AG09309 (cell line): ENCODE measurements at places on chromosomes 1 and 21.

GRCh38 chr1:7516341-7516740 lies 254.8 kb upstream of the VAMP3 start:
- no peak for DNase-seq

DNA sequence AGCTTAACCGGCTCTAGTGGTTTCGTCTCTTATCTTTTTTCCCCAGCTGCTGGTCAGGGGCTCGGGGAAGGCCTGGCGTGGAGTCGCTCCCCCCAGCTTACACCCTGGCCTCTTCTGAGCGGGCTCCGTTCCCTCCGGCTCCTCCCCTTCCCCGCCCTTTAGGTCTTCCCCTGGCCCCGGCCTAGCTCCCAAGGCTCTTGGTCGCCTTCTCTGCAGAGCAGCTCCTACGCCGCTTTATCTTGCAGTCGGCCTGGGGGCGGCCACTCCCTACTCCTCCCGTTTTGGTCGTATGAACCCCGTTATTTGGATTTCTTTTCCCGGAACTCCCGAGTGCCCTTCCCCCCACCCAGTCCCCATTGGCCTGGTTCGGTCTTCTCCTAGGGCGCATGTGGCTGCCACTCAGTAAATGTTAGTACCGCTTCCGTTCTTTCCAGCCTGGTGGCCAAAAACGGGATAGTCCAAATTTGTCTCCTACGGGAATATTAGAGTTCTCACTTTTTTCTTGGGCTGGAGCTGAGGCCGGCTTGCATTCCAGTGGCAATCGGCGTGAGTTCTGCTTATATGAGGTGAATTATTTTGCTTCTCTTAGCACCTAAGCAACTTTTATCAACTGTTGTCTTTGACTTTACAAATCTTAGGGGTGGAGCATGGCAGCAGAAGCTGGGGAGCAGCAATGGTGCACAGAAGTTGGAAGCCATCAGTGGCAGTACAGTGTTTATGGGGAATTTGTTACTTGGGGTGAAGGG lies 467 bp downstream of the THRAP3 start:
- DNase-seq, result peak; percentile 40

GRCh38 chr1:3987669-3988235 lies 87.7 kb upstream of the C1orf174 start:
- DNase-seq, result no peak

DNA sequence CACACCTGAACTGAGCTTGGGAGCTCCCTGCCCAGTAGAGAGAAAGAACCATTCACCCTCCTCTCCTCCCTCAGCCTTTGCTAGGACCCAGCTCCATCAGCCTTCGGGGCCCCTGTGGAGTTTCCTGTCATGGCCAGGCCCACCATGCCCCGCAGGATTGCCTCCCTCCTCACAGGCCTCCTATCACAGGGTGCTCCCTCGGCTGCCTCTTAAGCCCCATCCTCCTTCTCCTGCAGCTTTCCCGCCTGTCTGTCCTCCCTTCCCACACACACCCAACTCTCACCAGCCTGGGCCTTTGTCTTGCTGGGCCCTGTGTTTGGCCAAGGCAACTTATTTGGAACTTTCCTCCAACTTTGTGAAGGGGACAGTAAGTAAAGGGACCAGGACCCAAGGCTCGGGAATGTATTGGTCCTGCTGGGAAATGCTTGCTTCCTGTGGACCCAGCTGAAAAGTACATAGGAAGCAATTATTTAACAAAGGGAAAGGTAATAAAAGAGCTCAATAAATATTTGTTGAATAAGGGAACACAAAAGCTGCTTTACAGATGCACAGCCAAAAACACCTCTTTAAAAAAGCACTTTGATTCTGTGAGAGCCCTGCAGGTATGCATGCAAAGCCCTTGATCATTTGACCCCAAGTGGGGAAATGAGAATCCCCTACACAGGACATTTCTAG lies 31.6 kb upstream of the TENT5C start:
- DNase-seq, result no peak

DNA sequence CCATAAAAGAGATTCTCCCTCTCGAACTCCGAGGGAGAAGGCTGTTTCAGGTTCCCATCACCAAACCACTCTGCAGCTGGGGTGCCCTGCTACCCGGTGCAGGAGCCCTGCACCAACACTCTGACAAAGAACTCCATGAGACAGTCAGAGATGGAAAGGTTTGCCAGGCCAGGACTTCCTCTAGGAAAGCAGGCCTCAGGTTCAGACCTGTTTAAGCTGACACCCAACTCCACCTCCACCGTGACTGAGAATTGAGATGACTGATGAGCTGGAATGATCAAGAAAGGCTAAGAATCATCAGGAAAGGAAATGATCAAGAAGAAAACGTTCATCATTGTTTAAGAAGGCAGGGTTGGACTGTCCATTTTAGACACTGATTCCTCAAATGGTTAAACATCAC lies 46.2 kb upstream of the KCNE1 start:
- no peak for DNase-seq

DNA sequence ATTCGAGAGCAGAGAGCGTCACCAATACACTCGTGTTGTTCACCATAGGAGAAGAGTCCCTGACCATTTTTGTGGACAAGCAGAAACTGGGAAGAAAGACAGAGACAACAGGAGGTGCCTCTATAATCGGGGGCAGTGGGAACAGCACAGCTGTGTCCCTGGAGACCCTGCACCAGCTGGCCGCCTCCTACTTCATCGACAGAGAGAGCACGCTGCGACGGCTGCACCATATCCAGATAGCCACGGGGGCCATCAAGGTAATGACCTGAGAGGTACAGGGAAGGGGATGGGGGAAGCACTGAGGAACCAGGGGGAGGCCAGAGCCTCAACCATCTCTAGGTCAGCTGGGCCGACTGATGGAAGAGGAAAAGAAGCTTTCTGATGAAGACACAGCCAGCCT lies 86.4 kb downstream of the BRINP2 start:
- DNase-seq, result no peak

DNA sequence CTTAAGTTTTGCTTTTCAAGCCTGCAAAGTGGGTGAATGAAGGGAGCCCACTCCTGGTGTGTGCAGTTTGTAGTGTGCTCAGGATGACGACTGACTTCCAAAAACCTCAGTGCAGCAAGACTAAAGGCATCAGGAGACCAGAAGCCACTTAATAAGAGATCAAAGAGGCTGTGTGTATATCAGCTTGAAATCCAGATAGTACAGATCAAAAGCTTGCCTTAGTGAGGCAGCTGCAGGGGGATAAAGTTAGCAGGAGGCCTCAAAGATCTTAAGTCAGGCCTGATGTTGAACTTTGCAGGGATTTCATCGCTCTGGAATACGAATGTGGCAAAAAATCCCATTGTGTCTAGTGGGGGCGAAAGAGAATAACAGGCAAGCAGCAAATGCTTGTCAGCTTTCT lies 99.8 kb downstream of the PATJ start:
- no peak for DNase-seq

DNA sequence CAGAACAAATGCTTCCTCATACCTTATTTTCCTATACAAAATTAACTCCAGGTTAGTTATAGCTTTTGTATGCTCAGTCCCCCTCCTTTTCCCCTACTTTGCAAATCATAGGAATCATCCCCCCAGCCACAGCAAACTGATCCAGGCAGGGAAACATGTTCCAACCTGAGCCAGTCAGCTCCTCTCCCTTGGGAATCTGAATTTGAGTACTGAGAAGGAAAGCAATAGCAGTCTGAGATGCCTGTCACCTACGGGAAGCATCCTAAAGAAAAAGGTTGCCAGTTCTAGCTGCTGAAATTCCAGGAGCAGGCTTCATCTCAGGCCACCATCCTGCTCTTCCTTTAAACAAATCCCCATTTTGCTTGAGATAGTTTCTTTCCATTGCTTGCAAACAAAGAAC lies 6.9 kb downstream of the ADSS2 start:
- DNase-seq, result no peak

GRCh38 chr1:186518395-186518794 lies 57.5 kb upstream of the PDC start:
- DNase-seq, result no peak

DNA sequence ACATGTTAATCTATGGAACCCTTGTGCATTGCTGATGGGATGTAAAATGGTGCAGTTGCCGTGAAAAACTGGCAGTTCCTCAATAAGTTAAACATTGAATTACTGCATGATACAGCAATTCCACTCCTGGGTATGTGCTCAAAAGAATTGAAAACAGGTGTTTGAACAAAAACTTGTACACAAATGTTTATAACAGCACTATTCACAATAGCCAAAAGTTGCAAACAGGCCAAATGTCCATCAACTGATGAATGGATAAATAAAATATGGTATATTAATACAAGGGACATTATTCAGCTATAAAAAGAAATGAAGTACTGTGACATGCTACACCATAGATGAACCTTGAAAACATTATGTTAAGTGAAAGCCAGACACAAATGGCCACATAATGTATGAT lies 17.7 kb upstream of the SRSF10 start:
- no peak for DNase-seq

GRCh38 chr1:226510453-226510852 lies 38.1 kb upstream of the STUM start:
- no peak for DNase-seq

DNA sequence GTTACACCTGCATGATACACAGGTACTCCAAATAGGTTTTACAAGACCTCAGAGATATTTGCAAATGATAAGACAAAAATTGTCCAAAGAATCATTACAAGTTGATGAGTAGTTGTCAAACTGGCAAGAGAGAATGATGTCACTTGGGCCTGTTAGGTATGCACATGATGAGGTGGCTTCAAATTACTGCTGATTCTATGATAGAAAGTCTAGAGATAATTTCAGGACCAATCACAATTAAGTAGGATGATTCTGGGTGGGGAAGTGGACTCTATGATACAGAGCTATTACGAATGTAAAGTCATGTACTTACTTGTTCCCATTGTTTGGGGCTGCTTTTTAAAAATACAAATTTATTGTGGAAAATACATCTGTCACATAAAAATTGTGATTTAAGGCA lies 5.2 kb upstream of the SPRR1B start:
- DNase-seq, result no peak

DNA sequence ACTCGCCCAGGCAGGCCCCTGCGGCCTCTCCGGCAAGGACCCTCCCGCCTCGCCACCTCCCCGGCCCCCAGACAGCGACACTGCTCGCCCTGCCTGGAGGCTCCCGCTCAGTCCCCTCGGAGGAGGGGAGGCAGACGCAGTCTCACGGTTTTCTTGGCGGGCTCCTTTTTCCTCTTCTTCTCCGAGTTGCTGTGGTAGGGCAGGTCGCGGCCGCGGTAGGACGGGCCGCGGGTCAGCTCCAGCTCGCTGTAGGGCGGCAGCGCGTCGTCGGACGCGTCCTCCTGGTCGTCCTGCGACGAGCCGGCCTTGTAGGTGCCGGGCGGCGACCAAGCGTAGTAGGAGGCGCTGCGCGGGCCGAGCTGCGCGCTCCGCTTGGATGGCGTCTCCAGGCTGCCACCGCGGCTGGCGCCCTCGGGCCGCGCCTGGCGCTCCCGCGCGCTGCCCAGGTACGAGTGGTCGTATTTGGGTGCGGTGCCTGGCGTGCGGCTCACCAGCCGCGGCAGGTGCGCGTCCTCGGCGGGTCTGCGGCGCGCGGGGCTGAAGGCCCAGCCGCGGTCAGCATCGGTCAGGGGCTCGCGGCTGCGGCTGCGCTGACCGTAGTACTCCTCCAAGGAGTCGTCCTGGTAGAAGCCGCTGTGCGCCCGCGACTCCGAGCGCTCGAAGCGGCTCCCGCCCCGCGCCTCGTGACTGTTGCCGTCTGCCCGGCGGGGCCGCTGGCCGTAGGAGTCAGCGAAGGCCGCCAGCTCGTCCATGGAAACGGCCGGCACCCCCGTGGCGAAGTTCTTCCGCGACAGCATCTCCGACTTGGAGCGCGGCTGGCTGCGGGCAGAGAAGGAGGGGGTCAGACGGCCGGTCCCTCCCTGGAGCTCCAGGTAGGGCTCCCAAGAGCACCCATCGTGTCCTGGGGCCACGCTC lies 44.8 kb upstream of the TADA1 start:
- DNase-seq, result no peak

GRCh38 chr1:25728301-25728935 lies 71.6 kb upstream of the SELENON start:
- DNase-seq, result no peak

GRCh38 chr21:34524646-34525601 lies 12.9 kb upstream of the KCNE1 start:
- DNase-seq, result no peak

DNA sequence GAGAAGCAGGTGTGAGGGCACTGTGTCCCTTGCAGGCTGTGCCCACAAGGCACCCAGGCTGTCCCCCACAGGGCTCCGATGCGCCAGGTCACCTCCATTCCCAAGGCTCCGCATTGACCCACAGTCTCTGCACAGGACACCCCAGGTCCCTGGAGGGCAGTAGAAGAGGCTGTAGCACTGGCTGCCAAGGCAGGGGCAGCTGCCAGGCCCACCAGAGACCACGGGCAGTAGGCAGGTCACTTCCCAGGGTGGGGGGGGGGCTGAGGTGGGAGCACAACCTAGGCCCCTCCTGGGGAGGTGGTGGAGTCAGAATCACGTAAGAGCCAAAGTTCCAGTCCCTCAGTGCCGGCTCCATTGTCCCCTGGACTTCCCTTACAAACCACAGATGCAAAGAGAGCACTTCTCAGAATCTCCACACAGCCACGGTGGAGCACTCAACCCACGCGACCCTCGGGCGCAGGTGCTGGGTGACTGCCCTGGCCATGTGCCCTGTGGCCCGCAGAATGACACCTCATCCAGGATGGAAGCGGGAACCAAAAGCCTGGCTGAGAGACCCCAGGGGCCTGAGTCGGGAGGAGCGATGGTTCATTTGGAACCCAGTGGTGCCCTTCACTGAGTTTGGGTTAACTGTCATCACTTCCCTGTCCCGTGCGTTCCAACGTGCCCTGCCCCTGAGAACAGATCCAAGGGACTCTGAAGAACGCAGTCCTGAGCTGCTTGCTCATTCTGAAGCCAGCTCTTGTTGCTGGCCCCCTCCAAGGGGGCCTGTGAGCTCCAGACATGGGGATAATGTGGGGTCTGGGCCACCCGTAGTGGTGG lies 69.7 kb upstream of the PDE9A start:
- no peak for DNase-seq

GRCh38 chr21:42350927-42351426 lies at the start of gene TFF2:
Gene TFF2 (minus strand): TSS chr21:42350994. CDS start chr21:42350957, 37 bp downstream.
- no peak for DNase-seq

- peak; percentile 63 for DNase-seq
Measured at GRCh38 chr1:63593886-63594605, 835 bp downstream of the PGM1 start.

GRCh38 chr1:236041631-236042618 lies 23.0 kb downstream of the NID1 start:
- no peak for DNase-seq

- DNase-seq, result no peak
Measured at GRCh38 chr1:194273660-194274059, 1087.2 kb upstream of the B3GALT2 start.
